Stromal cell of bone marrow (primary cell): ENCODE measurements at places on chromosomes 7 and 10.

- no peak for DNase-seq
These were observed 135.7 kb downstream of the DNAJB6 start for GRCh38 chr7:157472311-157473050.

DNA sequence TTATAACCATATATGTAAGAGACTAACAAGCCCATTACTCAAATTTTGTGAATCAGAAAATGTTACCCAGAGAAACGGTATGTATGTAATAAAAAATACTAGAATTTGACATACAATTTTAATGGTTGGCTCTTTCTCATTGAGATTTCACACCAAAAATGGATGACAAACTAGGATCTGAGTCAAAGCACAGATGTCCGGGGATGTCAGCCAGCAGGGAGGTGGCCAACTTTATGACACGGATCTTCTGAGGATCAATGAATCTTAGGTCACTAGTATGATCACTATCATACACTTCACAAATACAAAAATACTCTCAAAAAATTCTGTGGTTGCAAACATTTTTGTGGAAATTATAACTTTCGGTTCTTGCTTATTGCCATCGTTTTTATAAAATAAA, 173.5 kb upstream of the NFE2L3 start:
- DNase-seq = no peak

- no peak for DNase-seq
These were observed 25.4 kb downstream of the AIFM2 start for GRCh38 chr10:70106958-70107791.

- no peak for DNase-seq
These were observed 653.7 kb upstream of the ZWINT start for GRCh38 chr10:57014758-57015157.

DNA sequence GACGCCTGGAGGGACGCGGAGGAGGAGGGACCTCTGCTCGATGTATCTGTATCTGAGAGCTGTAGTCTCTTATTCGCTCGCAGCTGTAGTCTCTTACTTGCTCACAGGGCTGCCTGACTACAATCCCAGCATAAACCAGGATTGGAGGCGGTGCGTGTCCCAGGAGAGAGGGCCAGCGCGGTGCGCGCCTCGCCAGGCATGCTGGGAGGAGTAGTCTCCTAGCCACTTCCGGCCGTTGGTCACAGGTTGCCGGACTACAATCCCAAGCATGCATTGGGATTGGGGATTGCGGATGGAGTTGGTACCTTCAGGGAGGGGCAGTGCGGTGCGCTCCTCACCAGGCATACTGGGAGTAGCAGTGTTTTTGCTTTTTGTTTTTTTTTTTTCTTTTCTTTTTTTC, 421.7 kb upstream of the NUPR2 start:
- no peak for DNase-seq

- peak; percentile 72 for DNase-seq
These were observed 257.1 kb downstream of the KLF6 start for GRCh38 chr10:3527869-3528268.
